ENCODE measurements at places on chromosomes 5 and 9. TPM values are rescaled to one million over a fixed set of nuclear protein-coding genes. Genes with fewer than 3 reads are reported as not detected.

- no peak for DNase-seq
Measured at GRCh38 chr9:6955251-6955921, 197.6 kb downstream of the KDM4C start.

GRCh38 chr5:68254810-68255209 lies 39.3 kb downstream of the PIK3R1 start:
- no peak for DNase-seq

DNA sequence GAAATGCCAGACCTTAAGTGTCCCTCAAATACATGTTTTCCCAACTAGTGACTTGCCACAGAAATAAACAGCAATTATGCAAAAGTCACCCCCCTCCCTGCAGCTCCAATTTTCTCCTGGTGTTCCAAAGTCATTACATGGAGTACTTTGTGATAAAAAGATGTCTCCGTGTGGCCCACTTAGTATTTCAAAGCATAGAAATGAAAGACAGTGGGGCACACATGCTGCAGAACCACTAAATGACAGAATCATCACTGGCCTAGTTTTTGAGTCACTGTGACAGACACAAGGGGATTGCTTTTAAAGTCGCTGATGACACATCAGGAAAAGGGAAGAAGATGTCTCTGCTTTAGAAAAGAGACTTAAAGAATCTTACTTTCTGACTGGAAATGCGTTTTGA lies 323.4 kb downstream of the PSAT1 start:
- DNase-seq: no peak

DNA sequence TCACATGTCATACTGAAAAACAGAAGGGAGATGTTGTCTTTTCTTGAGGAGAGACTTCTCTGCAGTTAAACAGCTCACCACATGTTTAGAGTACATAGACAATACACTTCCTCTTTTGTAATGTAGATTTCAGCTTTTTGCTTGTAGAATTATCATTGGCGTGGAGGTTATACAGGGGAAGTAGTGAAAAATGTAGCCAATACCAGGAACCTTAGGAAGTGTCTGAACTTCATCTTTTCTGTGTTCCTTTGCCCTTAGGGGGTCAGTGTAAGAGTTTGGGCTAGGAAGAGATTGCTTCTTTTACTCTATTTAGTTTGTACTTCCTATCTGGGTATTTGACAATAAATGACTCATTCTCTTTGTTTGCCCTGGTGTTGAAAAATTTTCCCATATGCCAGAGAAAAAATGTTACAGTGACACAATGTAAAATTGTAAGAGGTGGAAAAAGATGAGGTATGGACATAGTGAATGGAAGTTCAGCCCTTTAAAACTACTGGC lies 21.0 kb upstream of the CDKN2B start:
- no peak for DNase-seq

- DNase-seq: no peak
Measured at GRCh38 chr5:116629168-116629567, 54.5 kb upstream of the SEMA6A start.

GRCh38 chr9:135039266-135039870 lies 48.1 kb upstream of the OLFM1 start:
- no peak for DNase-seq

DNA sequence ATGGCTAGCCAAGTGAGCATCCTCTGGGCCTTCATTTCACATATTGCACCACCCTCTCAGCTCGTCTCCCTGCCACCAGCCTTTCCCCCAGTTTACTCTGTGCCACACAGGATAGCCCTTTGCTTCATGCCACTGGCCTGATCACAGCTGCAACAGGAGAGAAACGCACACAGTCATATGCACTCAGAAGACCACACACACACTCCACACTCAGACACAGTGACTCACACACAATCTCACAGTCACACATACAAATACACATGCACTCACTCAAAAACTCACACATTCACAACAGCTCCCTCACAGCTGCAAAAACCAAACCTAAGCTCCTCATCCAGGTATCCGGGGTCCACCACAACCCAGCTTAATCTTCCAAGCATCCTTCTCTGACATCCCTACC lies 38.7 kb downstream of the TTC39B start:
- DNase-seq: no peak

DNA sequence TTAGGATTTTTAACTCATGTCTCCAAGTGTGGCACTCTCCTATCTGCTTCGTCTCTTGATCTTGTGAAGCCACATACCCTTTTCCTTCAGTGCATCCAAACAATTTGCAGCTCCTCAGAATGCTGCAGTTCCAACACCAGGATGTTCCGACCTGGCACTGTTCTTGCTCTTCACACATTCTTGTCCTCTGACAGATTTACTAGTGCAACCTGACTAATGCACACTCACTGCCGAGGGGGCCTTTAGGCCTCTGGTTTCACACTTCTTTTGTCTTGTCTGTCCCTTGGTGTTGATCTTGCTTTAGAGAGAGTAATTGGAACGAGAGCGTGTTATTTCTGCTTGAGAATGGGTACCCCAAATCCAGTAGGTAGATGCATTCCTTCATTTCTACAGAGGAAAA lies 15.0 kb downstream of the ARHGAP26 start:
- no peak for DNase-seq

GRCh38 chr9:130932255-130933079 lies 6.6 kb downstream of the FIBCD1 start:
- DNase-seq: no peak

DNA sequence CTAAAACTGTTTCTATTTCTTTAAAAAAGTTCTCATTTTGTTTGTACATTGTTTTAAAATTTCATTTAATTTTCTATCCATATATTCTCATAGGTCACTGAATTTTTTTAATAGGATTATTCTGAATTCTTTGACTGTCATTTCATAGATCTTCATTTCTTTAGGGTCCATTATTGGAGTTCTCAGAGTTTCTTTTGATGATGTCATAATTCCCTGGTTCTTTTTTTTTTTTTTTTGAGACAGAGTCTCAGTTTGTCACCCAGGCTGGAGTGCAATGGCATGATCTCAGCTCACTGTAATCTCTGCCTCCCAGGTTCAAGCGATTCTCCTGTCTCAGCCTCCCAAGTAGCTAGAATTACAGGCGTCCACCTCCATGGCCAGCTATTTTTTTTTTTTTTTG lies 89.9 kb downstream of the DMRT2 start:
- DNase-seq: no peak

- no peak for DNase-seq
Measured at GRCh38 chr5:177094224-177095087, 7.7 kb downstream of the FGFR4 start.

- DNase-seq: no peak
Measured at GRCh38 chr5:122351416-122352157, 39.5 kb downstream of the SNCAIP start.

DNA sequence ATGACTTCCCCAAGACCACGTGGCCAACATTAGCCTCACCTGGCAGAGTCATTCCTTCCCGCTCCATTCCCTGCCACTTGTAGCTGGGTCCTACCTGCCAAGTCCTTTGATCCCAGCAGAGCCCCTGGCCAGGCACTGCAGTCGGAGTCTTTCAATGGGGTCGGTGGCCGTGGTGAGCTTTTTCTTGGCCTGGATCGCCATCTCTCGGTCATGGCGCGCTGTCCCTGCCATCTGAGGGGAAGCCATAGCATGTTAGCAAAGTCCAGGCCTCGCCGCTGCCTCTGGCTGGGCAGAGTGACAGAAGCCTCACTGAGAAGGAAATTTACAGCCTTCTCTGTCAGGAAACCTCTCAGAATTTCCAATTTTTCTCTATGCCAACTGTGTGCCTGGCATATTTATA lies 17.5 kb downstream of the CAPSL start:
- no peak for DNase-seq

GRCh38 chr9:125748446-125749099 lies 1.4 kb downstream of the PBX3 start:
- DNase-seq: peak; percentile 23

The ECM2 gene
- polyA plus RNA-seq: not detected

The C9orf153 gene
- polyA plus RNA-seq: not detected

The ZNF484 gene
- polyA plus RNA-seq: 7.2 TPM

The FOXD4 gene
- 0.12 TPM for polyA plus RNA-seq

The TOR1A gene
- 68.2 TPM for polyA plus RNA-seq

The SPATA6L gene
- polyA plus RNA-seq: 0.68 TPM

The CNTNAP3B gene
- polyA plus RNA-seq: not detected
